ENCODE measurements at places on chromosomes 4 and X. TPM values are rescaled to one million over a fixed set of nuclear protein-coding genes. Genes with fewer than 3 reads are reported as not detected.

- no peaks in the 10 kb centered on the region for H3K27me3 ChIP-seq
- peaks cover 6% of the 10 kb centered on the region for H3K4me1 ChIP-seq
- H3K27ac ChIP-seq, result no peak overlapping the region
- no peak overlapping the region for H3K4me3 ChIP-seq
Measured at GRCh38 chrX:97039363-97040029, 155.8 kb downstream of the RPA4 start.

- H3K27ac ChIP-seq, result no peak overlapping the region
- DNase-seq, result no peak
- no peaks in the 10 kb centered on the region for H3K4me1 ChIP-seq
- no peaks in the 10 kb centered on the region for H3K27me3 ChIP-seq
Measured at GRCh38 chrX:144334577-144334976, 450.7 kb downstream of the UBE2NL start.

DNA sequence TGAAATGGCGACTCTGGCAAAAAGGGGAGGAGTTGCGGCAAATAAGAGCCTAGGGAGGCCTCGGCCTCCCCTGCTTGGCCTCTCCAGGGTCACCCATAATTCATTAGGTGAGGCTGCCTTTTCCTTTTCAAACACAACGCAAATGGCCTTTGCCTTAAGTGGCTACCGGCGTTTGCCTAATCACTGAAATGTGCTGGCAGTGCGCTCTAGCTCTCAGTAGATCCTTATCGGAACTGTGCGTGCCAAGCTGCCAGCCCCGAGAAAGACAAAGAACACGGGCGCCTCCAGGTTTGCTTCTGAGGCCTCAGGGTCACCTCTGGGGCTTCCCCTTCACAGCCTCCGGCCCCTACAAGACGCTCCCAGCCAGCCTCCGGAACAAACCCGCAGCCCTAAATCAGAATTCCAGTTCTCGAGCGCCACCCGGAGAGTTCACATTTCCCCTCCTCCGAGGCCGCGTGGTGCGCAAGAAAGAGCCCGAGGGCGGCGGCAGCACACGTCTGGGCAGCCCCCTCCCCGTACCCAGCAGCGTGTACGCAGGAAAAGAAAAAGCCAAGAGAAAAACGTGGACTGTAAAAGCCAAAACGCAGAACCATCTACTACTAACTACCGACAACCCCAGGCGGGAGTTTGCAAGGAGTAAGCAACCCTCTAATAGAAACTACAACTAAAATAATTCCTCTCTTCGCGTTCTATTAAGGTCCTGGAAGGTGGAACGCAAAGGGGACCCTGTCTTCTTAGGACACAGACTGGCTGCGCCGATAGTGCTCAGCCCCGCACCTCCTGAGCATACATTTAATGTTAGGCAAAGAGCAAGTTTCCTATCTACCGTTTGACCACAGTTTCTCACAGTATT lies 76.5 kb upstream of the BCOR start:
- H3K4me1 ChIP-seq, result peaks cover 83% of the 10 kb centered on the region
- no peaks in the 10 kb centered on the region for H3K36me3 ChIP-seq
- H3K27ac ChIP-seq, result peak overlapping the region; percentile 93
- peak overlapping the region; percentile 63 for H3K4me3 ChIP-seq

GRCh38 chrX:120242813-120243212 lies 7.8 kb upstream of the ZBTB33 start:
- H3K36me3 ChIP-seq, result no peaks in the 10 kb centered on the region
- no peak overlapping the region for H3K27ac ChIP-seq
- no peaks in the 10 kb centered on the region for H3K27me3 ChIP-seq
- no peak overlapping the region for H3K4me3 ChIP-seq
- H3K4me1 ChIP-seq, result peaks cover 14% of the 10 kb centered on the region

The MAOA gene
- total RNA-seq, result 636 TPM

The CC2D2A gene
- 59.7 TPM for total RNA-seq

GRCh38 chrX:107448625-107448997 lies 841 bp upstream of the FRMPD3 start:
- no peak overlapping the region for H3K27ac ChIP-seq
- DNase-seq, result no peak
- peaks cover 11% of the 10 kb centered on the region for H3K4me1 ChIP-seq

DNA sequence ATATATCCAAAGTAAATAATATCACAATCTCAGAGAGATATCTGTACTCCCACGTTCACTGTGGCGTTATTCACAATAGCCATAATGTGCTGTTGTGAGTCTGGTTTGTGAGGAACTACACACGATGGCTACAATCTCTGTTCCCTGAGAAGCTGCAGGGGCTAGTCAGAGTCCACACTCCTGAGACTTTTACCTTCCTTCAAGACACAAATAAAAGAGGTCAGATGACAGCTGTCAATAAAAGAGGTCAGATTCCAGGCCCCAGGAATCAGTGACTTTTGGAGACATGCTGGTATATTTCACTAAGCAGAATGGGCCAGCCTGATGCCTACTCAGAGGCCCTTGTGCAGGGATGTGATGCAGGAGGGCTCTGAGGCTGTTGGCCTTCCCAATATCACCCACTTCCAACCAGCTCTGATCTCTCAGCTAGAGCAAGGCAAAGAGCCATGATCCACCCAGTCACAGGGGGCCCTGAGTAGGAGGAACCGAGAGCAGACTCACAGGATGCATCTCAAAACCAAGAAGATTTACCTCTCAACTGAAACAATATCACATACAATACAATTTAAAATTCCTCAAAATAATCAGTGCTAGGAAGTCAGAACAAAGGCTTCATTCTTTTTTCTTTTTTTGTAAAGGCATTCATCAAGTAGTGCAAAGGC lies 13.8 kb downstream of the FRYL start:
- H3K27ac ChIP-seq, result no peak overlapping the region
- no peak overlapping the region for H3K4me3 ChIP-seq
- no peak for DNase-seq
- peaks cover 38% of the 10 kb centered on the region for H3K4me1 ChIP-seq
- no peaks in the 10 kb centered on the region for H3K27me3 ChIP-seq

DNA sequence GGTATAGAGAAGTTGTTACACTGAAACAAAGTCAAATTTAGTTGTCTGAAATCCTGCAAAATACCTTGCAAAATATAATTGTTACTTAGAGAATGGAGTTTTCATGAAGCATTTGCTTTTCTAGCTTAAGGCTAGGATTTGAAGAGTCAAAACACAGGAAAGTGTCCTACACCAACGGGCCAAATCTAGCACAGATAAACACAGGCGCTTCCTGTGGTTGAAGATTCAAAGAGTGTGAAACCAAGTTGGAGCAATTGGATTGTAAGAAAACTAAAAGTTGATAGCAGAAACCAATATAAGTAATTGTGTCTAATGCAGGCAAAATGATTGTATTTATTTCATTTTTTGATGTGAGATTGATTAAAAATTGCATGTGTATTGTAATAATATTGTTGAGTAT lies 2002.5 kb upstream of the TENM3 start:
- H3K4me1 ChIP-seq, result no peaks in the 10 kb centered on the region
- no peak overlapping the region for H3K4me3 ChIP-seq
- H3K27ac ChIP-seq, result no peak overlapping the region

- H3K36me3 ChIP-seq, result no peaks in the 10 kb centered on the region
- no peak overlapping the region for H3K4me3 ChIP-seq
- peak; percentile 82 for DNase-seq
- no peak overlapping the region for H3K27ac ChIP-seq
Measured at GRCh38 chr4:146245850-146246249, 31.5 kb downstream of the REELD1 start.

The NKX3-2 gene
- 7.0 TPM for total RNA-seq

The ZNF732 gene
- total RNA-seq, result 0.50 TPM

- H3K27ac ChIP-seq, result no peak overlapping the region
- H3K4me3 ChIP-seq, result no peak overlapping the region
- H3K36me3 ChIP-seq, result no peaks in the 10 kb centered on the region
- no peaks in the 10 kb centered on the region for H3K4me1 ChIP-seq
Measured at GRCh38 chrX:149198980-149199732, 305.9 kb downstream of the IDS start.

- H3K27me3 ChIP-seq, result no peaks in the 10 kb centered on the region
- H3K4me1 ChIP-seq, result peaks cover 52% of the 10 kb centered on the region
- DNase-seq, result no peak
Measured at GRCh38 chr4:75513526-75514130, 575 bp downstream of the RCHY1 start.

The OTC gene
- total RNA-seq, result not detected

Measured in esophagus muscularis mucosa (tissue), 4 donors.